ENCODE measurements at places on chromosomes 5 and 9.
A peak's percentile ranks its signal among the peaks of the same experiment; 100 is the strongest.

DNA sequence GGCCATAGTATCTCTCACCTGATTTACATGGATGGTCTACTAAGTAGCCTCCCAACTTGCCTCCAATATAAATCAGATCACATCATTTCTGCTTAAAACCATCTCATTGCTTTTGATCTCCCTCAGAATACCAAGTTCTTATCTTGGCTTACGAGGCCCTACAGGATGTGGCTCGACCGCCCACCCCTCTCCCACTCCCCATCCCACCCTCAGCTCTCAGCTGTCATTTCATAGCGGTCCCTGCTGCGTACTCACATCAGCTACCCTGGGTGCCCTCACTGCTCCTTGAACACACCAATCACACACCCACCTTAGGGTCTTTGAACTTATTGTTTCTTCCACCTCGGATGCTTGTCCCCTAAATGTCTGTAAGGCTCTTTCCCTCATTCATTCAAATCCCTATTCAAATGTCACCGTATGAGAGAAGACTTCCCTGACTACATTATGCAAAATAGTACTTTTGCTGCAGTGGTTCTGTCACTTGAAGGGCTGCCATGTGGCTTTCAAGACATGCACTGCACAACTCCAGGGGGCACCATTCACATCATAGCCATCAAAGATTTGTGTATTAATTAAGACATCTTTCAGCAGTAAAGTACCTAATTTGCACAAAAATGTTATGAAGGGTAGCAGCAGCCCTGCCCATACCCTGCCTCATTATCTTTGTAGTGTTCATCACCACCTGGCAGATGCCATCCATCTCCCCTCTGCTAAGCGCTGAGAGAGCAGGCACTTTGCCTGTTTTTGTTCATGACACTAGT, 171.1 kb downstream of the ENC1 start:
- DNase-seq: no peak

GRCh38 chr5:83654427-83654994, 66.1 kb downstream of the HAPLN1 start:
- no peak for DNase-seq

DNA sequence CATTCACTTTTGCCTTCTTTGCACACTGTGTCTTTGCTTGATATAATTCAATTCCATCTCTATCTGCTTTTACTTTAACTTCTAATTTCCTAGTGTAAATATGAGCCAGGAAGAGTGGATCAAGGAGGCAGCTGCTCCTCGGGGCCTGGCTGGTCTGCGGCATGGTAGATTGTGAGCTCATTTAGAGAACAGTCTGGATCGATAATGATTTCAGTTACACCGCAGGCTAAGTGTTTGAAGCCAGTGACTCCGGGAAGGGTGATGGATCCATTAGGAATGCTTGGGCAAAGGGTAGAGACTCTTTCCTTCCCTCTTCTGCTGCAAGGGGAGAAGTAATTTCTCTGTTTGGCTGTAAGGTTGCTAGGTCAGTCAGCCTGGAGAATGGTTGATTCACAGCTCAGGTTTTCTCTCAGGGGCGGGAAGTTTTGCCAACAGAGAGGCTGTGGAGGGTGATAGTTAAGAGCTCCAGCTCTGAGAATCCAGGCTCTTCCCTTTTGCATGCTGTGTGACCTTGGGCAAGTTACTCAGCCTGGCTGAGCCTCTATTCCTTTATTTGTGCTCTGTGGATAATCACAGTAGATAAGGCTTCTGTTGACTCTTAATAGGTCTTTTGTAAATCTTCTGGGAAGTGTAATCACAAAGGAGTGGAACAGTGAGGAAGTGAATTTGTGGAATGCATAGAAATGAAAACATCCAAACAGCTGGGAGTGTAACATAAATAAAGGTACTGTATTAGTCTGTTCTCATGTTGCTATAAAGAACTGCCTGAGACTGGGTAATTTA, 99.1 kb downstream of the PTTG1 start:
- no peak for DNase-seq

GRCh38 chr9:132978451-132979131, at the start of gene GFI1B:
Gene GFI1B (plus strand): TSS chr9:132978694. CDS start chr9:132986679, 7,985 bp downstream.
- no peak for DNase-seq

GRCh38 chr9:114592356-114592755, 4.8 kb downstream of the ATP6V1G1 start:
- peak; percentile 43 for DNase-seq

DNA sequence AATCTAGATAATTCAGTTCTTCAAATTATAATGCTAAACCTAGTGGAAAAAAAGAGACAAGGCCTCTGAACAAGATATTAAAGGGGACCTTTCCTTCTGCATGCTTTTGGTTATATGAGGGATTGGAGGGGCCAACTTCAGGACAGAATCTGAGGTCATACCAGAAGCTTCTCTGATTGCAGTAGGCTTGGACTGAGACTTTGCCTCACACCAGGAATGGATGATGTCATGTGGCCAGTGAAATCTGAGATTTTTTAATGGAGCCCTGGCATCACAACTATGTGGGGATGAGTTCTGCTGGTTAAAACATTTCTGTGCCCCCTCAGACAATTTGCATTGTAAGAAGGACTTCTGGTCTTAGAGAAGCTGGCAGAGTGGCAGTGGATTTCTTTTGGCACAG, 88.6 kb downstream of the ANGPTL2 start:
- DNase-seq: no peak

DNA sequence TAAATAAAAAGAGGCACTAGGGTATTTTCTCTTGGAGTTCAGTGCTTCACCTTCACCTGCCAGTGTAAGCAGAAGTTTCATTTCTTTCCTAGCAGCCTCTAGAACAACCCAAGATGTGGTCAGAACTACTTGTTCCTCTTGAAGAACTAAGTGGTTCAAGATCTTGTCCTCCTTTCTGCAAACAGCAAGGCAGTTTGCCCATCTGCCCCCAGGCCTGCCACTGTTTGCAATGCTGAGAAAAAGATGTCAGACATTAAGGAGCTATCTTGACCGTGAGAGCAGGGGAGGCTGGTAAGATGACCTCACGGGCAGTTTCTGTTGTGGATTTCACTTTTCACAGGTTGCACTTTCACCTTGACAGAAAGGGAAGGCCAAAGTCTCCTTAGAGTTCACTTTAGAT, 52.0 kb upstream of the KLF4 start:
- no peak for DNase-seq

DNA sequence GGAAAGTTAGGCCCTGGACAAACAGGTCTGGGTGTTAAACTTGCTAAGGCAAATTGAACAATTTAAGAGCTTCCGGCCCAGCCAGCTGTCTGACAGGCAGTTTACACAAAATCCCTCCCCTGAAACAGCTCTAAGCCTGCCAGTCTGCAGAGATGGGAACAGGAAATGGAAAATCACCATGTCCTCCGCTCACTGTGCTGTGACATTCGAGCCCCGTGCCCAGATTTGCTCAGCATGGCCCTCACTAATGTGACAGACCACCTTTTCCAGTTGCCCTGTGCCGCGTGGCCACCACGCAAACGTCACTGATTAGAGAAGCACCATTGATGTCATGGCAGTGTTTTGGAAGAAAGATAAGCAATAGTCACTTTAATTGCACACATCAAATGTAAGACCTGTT, 41.0 kb downstream of the CCNJL start:
- peak; percentile 77 for DNase-seq

DNA sequence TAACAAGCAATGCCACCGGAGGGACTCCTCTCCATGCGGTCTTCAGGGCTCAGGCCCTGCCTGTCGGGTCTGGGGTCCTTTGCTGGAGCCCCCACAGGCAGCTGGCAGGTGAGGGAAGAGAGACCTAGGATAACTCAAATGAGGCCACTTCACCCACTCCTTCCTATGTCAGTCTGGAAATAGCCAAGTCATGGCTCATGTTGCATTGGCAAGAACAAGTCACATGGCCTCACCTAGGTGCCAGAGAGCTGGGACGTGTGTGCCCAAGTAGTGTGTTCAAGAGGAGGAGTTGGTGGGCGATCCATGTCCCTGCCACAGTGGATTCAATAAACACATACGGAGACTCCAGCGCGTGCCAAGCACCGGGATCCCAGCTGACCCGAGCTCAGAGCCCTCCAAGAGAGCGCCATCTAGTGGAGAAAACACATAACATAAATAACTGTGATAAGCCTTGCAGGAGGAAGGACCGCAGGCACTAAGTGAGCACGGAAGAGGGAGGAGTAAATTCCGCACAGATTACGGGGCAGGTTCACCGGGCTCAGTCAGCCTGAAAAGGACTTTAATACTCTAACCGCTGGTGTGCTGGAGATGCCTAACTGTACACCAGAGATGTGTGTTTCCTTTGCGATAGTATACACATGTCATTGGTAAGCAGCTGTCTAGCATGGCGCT, 580.8 kb downstream of the CCDC171 start:
- DNase-seq: peak; percentile 46

GRCh38 chr5:159975462-159976019, 33.4 kb upstream of the TTC1 start:
- no peak for DNase-seq

GRCh38 chr9:21095561-21095960, 17.8 kb upstream of the IFNB1 start:
- no peak for DNase-seq

- peak; percentile 93 for DNase-seq
These were observed 39.3 kb downstream of the NUDT12 start for GRCh38 chr5:103523319-103523718.

- DNase-seq: peak; percentile 55
These were observed 62.0 kb downstream of the ANKH start for GRCh38 chr5:14809369-14810155.

- DNase-seq: no peak
These were observed 41.6 kb upstream of the HMGCS1 start for GRCh38 chr5:43354774-43355173.

Measured in mucosa of descending colon (tissue), 3 donors.